Epithelial cell of umbilical artery (primary cell): ENCODE measurements at places on chromosomes 11 and 22. TPM values are rescaled to one million over a fixed set of nuclear protein-coding genes. Genes with fewer than 3 reads are reported as not detected.

The TTLL1 gene
- total RNA-seq = 10.0 and 12.7 TPM in 2 replicates

The PNPLA5 gene
- not detected in 2 replicates for total RNA-seq

The MEI1 gene
- total RNA-seq = 1.1 and 1.3 TPM in 2 replicates

The HTR3B gene
- not detected in 2 replicates for total RNA-seq

The NPAS4 gene
- not detected in 2 replicates for total RNA-seq

The GNAZ gene
- total RNA-seq = 1.4 and 2.6 TPM in 2 replicates

The TST gene
- total RNA-seq = 83.5 and 89.5 TPM in 2 replicates

The MN1 gene
- total RNA-seq = 0.32 and 0.46 TPM in 2 replicates

The GVQW3 gene
- 0.97 and 3.0 TPM in 2 replicates for total RNA-seq

The TMEM25 gene
- total RNA-seq = 12.3 and 21.4 TPM in 2 replicates

The LINC01488 gene
- total RNA-seq = not detected in 2 replicates

The DTX4 gene
- under 0.01 TPM in 2 replicates for total RNA-seq

The AP1B1 gene
- 94.5 and 121 TPM in 2 replicates for total RNA-seq

The DCHS1 gene
- 29.0 and 30.2 TPM in 2 replicates for total RNA-seq

The FJX1 gene
- 39.0 and 45.0 TPM in 2 replicates for total RNA-seq

The CCDC73 gene
- not detected in 2 replicates for total RNA-seq

The MS4A4A gene
- not detected in 2 replicates for total RNA-seq

The MUC5AC gene
- total RNA-seq = not detected in 2 replicates

The CATSPER1 gene
- total RNA-seq = under 0.01 and 0.61 TPM in 2 replicates

The DGAT2 gene
- total RNA-seq = 1.2 and 1.3 TPM in 2 replicates

The SIRT3 gene
- 5.2 and 5.9 TPM in 2 replicates for total RNA-seq

The CRACR2B gene
- total RNA-seq = 6.5 and 9.6 TPM in 2 replicates

The RFPL3 gene
- not detected in 2 replicates for total RNA-seq

The RTN4RL2 gene
- under 0.01 and 0.15 TPM in 2 replicates for total RNA-seq

The VPREB1 gene
- total RNA-seq = not detected in 2 replicates

The KRTAP5-8 gene
- total RNA-seq = not detected in 2 replicates

The PARVG gene
- 0.15 and 0.32 TPM in 2 replicates for total RNA-seq

The APOA4 gene
- total RNA-seq = not detected in 2 replicates

The ACRV1 gene
- not detected in 2 replicates for total RNA-seq

The AMPD3 gene
- total RNA-seq = 0.46 and 0.97 TPM in 2 replicates

The NTM gene
- total RNA-seq = 2.6 TPM in 2 replicates
